Endodermal cell (in vitro differentiated cells): ENCODE measurements at places on chromosomes 7 and 10.

- no peak for DNase-seq
These were observed 81.3 kb upstream of the DKK1 start for GRCh38 chr10:52232561-52233350.

DNA sequence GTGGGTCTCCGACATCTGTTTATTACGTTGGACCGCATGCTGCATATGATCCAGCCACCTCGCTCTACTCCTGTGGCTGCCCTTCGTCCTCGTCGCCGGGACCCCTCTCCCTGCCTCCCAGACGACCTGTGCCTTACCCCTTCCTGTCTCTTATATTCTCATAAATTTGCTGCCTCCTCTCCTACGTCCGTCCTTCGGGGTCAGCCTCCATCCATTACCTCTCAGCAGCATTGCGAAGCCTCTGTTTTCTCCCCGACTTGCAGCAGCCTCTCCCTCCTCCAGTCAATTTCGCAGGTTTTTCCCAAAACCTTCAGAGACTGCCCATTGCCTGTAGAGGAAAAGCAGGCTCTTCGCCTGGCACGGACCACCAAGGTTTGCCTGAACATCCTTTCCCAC, 39.4 kb upstream of the LEP start:
- no peak for DNase-seq

DNA sequence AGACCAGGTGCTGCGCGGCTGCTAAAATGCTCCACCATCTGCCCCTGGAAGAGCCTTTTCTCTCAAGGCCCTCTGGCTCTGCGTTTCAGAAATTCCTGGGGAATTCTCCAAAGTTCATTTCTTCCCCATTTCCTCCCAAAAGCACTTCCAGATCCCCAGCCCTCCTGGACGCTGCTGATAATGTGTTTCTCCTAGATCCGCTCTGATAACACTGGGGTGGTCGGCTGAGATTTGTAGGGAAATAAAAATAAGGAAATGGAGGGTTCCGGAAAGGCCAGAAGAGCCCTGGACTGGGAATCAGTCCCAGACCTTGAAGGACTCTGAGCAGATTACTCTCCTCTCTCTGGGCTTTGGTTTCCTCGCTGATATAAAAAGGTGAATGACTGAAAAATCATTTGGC, 28.1 kb downstream of the COL13A1 start:
- no peak for DNase-seq

GRCh38 chr10:81928119-81928518, 53.1 kb downstream of the NRG3 start:
- DNase-seq = no peak

GRCh38 chr7:127895814-127896280, 135.4 kb downstream of the LRRC4 start:
- no peak for DNase-seq

DNA sequence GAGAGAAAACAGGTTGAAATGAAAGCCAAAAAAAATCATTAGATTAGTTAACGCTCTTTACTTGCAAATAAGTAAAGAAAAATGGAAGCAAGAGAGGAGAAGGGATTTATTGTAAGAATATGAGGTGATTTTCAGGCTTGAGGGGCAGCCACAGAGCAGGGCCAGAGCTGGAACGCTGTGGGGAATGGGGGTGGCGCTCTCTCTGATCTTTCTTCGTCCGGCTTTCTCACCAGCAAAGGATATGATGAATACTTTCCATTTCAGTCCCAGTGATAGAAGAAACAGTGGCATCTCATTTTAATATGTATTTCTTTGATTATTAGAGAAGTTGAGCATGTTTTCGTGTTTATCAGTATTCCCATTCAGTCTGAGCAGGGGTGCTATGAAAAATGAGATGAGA, 112.2 kb downstream of the SKIDA1 start:
- no peak for DNase-seq

- no peak for DNase-seq
These were observed 14.2 kb upstream of the ACTA2 start for GRCh38 chr10:88966797-88967196.

GRCh38 chr7:104794154-104794553, 219.9 kb upstream of the KMT2E start:
- peak; percentile 4 for DNase-seq

GRCh38 chr7:159207393-159207792, 62.7 kb upstream of the VIPR2 start:
- DNase-seq = peak; percentile 12

GRCh38 chr7:38413784-38414183, 140.3 kb upstream of the TARP start:
- no peak for DNase-seq

- DNase-seq = no peak
These were observed 612.1 kb upstream of the MGMT start for GRCh38 chr10:128854963-128855362.

- no peak for DNase-seq
These were observed 3.4 kb upstream of the ACTR3C start for GRCh38 chr7:150326657-150327268.
